ENCODE measurements at places on chromosomes 12 and 14. TPM values are rescaled to one million over a fixed set of nuclear protein-coding genes. Genes with fewer than 3 reads are reported as not detected.

STAC3 gene
- total RNA-seq: 1.6 TPM

DNA sequence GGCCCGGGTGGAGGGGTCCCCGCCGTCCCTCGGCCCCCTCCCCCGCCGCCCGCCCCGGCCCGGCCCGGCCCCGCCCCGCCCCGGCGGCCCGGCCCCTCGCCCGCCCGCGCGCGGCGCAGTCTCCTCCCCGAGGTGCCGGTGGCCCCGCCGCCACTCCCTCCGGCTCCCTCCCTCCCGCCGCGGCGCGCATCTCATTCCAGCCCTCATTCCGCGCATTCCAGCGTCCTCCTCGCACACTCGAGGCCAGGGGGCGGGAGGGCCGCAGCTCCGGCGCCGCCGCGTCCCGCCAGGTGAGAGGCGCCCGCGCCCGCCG lies at the start of gene TEAD4:
TEAD4 (plus strand) TSS at position 206 of the 313 bp plus-strand sequence.
- peak; percentile 99 for DNase-seq

KCNA5 gene
- 1.7 TPM for total RNA-seq

DNA sequence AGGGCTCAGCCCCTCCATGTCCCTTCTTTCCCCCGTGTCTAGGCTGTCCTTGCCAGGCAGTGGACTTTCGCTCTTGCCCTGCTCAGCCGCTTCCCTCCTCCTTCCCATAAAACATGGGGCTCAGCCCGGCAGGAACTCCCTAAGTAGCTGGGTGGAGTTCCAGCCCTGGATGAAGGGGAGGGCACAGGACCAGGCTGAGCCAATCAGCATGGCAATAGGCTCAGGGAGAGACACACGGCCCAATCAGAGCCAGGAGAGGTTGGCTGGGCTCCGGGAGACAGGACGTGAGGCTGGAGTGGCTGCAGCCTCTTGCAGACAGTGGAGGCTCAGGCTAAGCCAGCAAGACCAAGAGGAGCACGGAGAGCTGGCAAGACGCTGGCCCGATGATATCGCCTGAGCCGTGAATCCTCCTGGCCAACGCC lies 54.3 kb downstream of the GALNT9 start:
- DNase-seq: peak; percentile 98

HOXC9 gene
- total RNA-seq: not detected

Measured in H7 (cell line).